ENCODE measurements at places on chromosomes 7 and 10. TPM values are rescaled to one million over a fixed set of nuclear protein-coding genes. Genes with fewer than 3 reads are reported as not detected.

GRCh38 chr10:30151581-30152389 is 92.4 kb upstream of the JCAD start:
- DNase-seq = no peak

DNA sequence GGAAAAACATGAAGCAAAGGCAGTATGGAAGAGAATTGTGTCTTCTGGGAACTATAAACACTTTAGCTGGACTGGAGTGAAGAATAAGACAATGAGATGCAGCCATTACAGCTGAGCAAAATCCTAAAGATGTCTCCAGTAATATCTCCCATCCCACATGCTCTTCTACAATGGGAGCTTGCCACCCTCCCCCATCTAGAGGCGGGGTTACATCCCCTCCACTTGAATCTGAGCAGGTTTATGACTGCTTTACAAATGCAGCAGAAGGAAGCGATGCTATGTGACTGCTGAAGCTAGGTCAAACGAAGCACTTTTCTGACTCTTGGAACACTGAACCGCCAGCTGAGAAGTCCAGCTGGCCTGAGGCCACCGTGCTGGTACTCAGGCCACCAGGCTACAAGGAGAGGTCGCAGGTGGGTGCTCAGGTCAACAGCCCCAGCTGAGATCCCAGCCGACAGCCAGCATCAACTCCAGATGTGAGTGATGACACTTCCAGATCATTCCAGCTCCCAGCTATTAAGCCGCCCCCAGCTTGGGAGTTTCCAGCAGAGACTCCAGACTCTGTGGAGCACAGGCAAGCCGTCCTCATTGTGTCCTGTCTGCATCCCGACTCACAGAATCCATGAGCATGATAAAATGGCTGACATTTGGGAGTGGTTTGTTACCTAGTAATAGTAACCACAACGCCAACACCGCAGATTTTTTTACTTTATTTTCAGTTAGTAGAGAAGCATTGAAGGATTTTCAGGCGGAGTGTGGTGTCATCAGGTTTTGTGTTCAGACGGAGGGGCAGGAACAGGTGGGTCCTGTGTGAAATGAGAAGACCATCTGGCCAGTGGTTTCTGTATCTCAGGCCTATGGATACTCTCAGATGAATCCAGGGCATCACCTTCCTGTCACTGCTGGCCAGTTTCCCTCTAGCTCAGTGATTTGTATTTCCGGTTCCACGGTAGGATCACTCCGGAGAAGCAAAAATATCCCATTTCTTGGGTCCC is 89.3 kb downstream of the NPY start:
- no peak for DNase-seq

- DNase-seq = peak; percentile 23
Measured at GRCh38 chr7:39353615-39354376, 212.4 kb upstream of the YAE1 start.

The CLCN1 gene
- not detected for polyA plus RNA-seq

GRCh38 chr10:30357075-30357801 is 8.2 kb upstream of the MTPAP start:
- no peak for DNase-seq

The CPSF4 gene
- polyA plus RNA-seq = 29.2 TPM

GRCh38 chr7:7156663-7157062 is 25.7 kb upstream of the C1GALT1 start:
- DNase-seq = no peak

GRCh38 chr10:133249094-133249780 is 11.6 kb downstream of the VENTX start:
- DNase-seq = no peak

DNA sequence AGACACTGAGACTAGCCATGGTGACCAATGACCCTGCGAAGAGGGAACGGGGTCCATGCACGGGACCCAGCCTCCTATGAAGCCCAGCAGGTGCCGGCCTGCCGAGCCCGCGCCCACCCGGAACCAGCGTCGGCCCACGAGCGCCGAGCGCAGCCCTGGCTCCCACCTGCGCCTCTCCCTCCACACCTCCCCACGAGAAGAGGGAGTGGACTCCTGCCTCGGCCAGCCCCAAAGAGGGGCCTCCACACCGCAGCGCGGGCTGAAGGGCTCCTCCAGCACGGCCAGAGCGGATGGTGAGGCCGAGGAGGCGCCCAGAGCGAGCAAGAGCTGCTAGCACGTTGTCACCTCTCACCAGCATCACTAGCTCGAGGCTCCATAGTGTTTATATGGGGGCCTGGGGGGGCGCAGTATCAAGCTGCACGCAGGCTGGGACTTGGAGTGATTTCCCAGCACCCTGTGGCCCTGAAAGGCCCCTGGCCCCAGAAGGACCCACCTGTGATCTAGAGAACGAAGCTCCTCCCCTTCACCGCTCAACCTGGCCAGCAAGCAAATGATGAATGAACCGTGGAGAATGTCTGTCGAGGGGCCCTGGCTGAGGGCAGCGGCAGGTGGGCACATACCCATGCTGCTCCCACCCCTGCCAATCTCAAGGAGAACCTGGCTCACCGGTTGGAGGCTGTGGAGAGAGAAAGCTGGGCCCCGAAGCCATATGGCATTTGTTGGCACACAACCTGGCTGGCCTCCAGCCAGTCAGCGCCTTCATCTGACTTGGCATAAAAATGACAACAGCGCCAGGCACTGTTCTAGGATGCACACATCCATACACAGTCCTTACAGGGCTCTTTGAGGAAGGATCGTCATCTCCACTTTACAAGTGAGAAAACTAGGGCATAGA is 30.7 kb downstream of the GHRHR start:
- DNase-seq = peak; percentile 47

GRCh38 chr7:43313628-43314378 is 201.4 kb downstream of the HECW1 start:
- DNase-seq = no peak

DNA sequence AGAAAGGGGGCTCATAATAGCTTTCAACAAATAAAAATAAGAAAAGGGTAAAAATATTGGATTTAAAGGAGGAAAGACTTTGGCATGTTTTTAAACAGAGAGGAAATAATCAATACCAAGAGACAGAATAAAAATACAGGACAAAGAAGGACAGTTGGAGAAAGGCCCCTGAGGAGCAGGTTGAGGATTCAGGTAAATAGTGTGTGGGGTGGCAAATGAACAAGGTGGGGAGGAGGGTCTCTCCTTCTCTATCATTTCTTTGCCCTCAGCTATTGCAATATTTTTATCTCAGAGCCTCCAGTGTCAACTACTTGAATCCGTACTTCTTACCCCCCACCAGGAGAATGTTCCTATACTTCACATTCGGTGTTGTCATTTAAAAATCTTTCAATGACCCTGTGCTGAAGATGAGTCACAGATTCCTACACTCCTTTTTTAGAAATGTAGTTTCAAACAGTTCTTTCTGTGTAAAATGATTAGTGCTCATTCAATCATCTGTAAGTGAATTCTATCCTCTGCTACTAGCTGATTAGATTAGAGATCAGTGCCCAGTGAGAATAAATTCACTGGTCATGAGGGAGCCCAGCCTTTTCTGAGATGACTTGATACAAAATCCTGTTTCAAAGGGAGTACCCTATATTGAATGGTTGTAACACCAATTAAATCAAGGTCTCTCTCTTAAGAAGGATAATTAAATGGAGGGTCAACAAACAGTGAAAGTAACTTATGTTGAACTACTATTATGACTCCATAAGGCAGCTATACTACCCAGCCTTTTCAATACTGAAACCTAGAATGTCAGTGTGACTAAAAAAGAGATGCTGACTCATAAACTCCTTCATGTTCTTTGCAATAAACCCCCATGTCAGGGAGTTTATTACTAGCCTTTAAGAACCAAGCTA is 50.4 kb upstream of the WNT16 start:
- DNase-seq = no peak

The WIPF3 gene
- 1.1 TPM for polyA plus RNA-seq

The TEX47 gene
- polyA plus RNA-seq = not detected

The SFMBT2 gene
- 0.65 TPM for polyA plus RNA-seq

GRCh38 chr10:11831520-11831951 is 8.4 kb downstream of the PROSER2 start:
- DNase-seq = no peak

- DNase-seq = no peak
Measured at GRCh38 chr7:50476953-50477625, 26.9 kb upstream of the FIGNL1 start.

DNA sequence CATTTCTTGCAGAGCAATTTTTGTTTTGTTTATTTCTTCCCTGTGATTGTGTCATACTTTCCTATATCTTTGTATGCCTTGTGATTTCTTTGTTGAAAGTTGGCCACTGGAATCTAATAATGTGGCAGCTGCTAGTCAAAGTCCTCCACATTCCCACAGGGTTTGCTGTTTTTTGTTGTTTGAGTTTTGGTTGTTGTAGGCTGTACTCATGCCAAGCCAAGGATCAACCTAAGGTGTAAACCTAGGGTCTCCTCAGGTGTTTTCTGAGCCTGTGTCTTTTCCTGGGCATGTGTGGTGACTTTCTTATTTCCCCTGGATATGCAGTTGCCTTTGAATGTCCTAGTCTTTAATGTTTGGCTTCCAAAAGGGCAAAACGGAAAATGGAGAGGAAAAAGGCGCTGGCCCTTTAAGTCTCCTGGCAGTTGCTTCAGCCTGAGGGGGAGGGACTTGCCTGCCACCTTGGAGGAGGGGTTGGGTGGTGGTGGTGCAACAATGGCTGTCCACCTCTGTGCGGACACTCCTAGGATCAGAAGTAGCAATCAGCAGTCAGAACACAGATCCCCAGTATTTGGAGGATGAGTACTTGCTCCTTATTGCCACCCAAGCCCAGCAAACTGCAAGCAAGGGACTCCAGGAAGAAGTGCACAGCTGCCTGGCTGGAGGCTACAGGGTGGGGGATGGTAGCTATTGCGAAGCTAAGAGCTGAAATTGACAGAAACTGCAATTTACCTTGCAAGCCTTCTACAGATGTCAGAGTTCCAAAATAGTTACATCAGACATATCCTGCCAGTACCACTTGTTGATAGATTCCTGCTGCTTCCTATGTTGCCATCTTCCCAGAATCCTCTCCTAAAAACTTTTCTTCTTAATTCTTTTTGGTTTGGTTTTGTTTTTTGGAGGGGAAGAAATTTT is 5.6 kb upstream of the ZNF518A start:
- peak; percentile 70 for DNase-seq

GRCh38 chr10:120607710-120608703 is 151.0 kb downstream of the PLPP4 start:
- no peak for DNase-seq

DNA sequence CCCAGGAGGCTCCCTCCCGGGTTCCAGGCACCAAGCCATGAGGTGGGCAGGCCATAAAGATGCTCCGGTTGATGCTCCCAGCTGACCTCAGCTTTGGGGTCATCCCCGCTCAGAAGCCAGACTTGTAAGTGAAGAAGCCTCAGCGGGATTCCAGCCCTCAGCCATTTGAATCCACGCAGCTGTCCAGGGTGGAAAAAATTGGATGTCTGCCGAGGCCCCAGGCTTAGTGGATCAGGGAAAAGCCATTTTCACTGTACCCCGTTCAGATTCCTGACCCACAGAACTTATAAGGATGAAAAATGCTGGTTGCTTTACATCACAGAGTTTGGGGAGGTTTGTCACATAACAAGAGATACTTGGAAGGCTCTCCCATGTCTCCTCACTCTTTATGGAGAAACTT is 49.2 kb upstream of the CPN1 start:
- no peak for DNase-seq

DNA sequence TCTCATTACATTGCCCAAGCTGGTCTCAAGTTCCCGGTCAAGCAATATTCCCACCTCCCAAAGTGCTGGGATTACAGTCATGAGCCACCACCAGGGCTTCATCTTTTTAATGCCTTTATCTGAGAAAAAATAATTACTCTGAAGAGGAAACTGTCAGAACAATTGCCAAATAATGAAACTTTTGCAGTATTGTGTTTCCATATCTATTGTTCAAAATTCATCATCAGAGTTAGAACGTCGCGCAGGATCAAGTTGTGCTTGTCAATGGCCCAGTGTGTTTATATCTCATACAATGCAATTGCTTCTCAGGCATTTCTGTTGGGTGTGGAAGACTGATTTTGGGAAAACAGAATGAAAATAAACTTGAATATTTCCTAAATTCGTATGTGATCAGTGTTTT is 143.1 kb downstream of the ARID5B start:
- DNase-seq = no peak
